Heart right ventricle (tissue), 16 donors: ENCODE measurements at places on chromosomes 4 and X. TPM values are rescaled to one million over a fixed set of nuclear protein-coding genes. Genes with fewer than 3 reads are reported as not detected.

DNA sequence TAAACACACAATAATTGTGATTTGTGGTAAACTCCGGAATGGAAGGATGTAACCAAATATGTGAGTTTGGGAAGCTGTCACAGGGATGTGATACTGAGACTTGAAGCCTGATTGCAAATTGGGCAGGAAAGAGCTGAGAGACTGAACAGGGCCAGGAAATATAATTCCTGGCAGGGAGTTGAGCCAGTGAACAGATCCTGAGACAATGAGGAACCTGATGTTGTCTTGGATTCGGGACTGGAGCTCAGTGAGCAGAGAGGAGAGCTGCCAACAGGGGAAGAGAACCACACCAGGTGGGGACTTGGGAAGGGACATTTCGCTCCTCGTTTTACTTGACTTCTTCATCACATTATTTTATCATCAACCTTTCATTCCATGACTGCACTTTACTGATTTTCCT, 386.0 kb downstream of the TLL1 start:
- no peak for DNase-seq

GRCh38 chrX:107678957-107679740, 50.8 kb downstream of the PRPS1 start:
- peak; percentile 66 for DNase-seq

DNA sequence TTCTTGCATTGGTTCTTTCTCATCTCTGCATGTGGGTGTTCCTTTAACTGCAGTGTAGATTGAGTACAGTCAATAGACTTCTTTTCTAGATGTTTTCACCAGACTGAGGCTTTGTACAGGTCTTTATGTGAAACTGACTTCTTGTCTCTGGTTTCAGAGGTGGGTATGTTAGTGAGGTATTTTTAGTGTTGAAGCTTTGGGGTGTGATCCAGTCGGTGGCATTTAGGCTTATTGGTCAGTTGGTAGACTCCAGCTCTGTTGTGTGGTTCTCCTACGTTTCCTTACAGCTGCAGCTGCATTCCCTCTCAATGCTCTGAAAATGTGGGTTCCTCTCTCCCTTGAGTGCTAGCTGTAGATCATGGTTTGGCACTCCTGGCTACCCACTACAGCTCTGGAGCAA, 21.3 kb upstream of the AMBN start:
- no peak for DNase-seq

- DNase-seq: no peak
Measured at GRCh38 chr4:150641612-150642011, 59.7 kb downstream of the MAB21L2 start.

DNA sequence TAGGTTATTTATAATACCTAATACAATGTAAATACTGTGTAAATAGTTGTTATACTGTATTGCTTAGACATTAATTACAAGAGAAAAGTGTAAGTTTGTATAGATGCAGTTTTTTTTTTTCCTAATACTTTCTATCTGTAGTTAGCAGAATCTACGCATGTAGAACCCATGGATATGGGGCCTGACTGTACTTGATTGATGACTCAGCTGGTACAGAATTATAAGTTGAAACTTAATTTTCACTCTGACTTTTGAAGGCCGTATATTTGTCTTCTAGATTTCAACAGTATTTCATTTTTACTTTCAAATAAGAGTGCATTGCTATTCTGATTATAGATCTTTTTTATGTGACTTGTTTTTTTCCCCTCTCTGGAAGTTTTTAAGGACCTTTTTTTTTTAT, 30.8 kb upstream of the NDUFC1 start:
- DNase-seq: no peak

- no peak for DNase-seq
Measured at GRCh38 chrX:87391742-87392141, 125.9 kb upstream of the KLHL4 start.

GRCh38 chr4:161252520-161253141, 911.2 kb downstream of the FSTL5 start:
- DNase-seq: no peak

GRCh38 chr4:146255874-146256273, 41.5 kb downstream of the REELD1 start:
- no peak for DNase-seq

GRCh38 chr4:182510836-182511235, 267.6 kb downstream of the TENM3 start:
- no peak for DNase-seq

DNA sequence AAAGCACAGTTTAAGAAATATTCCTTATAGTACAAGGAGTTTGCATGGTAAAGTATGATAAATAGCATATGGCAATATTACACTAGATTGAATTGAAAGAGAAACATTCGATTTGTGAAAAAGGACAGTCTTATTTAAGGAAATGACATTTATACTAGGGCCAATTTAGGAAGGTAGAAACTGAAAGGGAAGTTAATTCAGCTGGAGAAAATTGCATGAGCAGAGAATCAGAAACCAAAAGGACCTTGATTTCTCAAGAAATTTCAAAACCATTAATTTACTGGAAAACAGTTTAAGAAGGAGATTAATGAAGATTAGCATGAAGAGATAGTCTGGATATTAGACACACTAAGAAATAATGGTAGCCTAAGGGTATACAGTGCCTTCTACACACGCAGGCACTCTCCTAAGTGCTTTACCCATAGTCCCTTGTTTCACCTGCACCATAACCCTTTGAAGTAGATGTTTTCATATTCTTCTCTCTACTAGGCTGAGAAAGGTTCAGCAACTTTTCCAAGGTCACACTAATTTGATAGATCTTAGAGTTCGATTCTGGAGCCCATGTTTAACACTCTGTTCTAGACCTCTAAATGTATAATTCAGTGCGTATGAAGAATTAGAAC, 259.1 kb upstream of the SLIT2 start:
- DNase-seq: no peak

SFRP2 gene
- 1.2 TPM for polyA plus RNA-seq

DNA sequence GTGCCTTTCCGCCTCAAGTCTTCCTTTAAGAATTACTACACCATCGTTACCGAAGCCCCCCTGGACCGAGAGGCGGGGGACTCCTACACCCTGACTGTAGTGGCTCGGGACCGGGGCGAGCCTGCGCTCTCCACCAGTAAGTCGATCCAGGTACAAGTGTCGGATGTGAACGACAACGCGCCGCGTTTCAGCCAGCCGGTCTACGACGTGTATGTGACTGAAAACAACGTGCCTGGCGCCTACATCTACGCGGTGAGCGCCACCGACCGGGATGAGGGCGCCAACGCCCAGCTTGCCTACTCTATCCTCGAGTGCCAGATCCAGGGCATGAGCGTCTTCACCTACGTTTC, 2.2 kb downstream of the PCDH10 start:
- DNase-seq: no peak

DNA sequence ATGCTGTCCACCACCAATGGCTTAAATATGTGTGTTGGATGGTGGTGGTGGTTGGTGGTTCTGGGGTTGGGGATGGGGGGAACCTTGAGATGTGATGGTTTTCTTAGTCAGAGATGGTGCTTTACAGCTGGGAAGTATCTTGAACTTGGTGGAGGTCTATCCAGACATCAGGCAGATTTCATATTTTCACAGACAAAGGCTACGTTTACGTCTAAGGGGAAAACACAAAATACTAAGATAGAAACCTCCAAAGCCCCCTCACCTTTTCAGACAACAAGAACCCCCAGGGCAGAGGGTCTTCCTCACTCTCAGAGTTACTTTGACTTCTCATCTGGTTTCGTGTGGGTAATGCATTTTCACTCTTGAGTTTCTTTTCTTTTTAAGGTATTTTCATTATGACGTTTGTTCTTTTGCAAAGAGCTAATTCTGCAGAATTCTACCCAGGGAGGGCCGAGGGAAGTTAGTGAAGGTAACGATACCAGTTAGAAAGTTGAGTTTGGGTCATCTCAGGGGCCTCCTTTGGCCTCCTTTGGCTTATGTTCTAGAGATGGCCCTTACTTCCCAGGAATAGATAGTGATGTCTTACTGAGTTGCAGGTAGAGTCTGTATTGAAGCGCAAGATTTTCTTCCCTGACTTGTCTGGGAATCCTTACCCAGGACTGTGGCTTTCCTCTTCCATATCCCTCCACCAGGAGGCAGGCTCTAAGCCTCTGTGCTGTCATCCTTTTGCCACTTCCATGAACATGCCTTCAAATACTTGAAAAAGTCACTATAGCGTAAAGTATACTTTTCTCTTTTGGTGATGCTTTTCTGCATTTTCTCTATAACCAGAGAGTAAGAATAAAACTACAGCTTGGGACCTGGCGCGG, 31.9 kb downstream of the RHOH start:
- DNase-seq: no peak

- no peak for DNase-seq
Measured at GRCh38 chr4:84499624-84499982, 511 bp upstream of the NKX6-1 start.

XAGE1A gene
- not detected for polyA plus RNA-seq

PNMA6F gene
- not detected for polyA plus RNA-seq

MAGEC3 gene
- not detected for polyA plus RNA-seq

- no peak for DNase-seq
Measured at GRCh38 chr4:47154816-47155370, 123.5 kb downstream of the GABRB1 start.

MAGEB6 gene
- polyA plus RNA-seq: not detected

NDST3 gene
- not detected for polyA plus RNA-seq

HTR2C gene
- polyA plus RNA-seq: not detected

NHS gene
- 0.20 TPM for polyA plus RNA-seq

DNA sequence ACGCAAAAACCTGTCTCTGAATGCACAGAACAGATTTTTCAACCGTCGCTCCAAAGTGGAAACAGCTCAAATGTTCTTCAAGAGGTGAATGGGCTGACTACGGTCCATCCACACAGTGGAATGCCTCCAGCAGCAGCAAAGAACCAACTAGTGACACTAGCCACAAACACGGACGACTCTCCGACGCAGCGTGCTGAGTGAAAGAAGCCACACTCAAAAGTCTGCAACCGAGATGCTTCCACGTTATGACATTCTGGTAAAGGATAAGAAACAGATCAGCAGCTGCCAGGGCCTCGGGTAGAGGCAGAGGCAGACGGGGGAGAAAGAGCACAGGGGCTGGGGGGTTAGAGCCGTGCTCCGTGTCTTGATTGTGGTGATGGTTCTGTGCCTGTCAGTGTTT, 125.2 kb downstream of the AFAP1 start:
- no peak for DNase-seq

DNA sequence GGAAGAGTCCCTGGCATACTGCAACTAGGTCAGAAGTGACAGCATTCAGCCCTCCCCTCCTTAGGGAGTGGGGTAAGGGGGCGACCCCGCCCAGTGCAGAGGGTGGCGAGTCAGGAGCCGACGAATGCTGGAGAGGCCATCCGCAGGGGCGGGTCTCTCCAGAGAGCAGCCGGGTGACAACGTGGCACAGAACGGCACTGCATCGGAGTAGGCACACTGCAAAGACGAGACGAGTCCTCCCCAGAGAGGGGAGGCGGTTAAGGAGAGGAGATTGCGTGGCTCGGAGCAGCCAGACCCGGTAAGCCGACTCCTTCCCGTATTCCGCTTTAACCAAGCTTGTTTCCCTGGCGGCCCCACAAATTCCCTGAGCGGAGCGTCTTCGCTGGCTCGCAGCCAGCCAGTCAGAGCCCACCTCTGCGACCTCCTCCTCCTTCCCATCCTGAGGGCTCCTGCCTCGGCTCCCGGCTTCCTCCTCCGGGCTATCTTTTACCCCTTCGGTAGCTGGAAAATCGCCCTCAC, 54.9 kb downstream of the LINC00632 start:
- DNase-seq: peak; percentile 29

DNA sequence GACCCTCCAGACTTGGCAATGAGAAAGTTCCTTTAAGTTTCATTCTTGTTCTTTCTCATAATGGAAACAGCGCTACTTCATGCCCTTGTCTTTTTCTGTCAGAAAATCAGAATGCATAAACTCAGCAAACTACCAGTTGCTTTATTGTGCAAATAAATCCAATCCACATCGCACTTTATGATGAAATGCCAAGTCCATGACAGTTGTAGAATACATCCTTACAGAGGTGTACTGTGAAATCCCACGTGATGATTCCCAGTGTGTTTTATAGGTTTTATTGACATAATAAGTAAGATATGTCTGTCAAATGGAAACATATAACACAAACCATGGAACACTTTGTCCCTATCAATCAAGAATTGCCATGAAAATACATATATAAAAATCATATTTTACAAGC, 295.0 kb downstream of the PCDH7 start:
- DNase-seq: no peak

DNA sequence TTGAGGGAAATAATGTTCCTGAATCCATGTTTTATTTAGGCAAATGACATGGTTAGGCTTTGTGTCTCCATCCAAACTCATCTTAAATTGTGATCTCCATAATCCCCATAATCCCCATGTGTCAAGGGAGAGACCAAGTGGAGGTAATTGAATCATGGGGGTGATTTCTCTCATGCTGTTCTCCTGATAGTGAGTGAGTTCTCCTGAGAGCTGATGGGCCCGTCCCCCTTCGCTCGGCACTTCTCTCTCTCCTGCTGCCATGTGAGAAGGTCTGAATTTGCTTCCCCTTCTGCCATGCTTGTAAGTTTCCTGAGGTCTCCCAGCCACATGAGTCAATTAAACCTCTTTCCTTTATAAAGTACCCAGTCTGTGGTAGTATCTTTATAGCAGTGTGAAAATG, 563.0 kb upstream of the NR3C2 start:
- DNase-seq: no peak

SLC10A3 gene
- 38.1 TPM for polyA plus RNA-seq

TMPRSS11F gene
- not detected for polyA plus RNA-seq

DNA sequence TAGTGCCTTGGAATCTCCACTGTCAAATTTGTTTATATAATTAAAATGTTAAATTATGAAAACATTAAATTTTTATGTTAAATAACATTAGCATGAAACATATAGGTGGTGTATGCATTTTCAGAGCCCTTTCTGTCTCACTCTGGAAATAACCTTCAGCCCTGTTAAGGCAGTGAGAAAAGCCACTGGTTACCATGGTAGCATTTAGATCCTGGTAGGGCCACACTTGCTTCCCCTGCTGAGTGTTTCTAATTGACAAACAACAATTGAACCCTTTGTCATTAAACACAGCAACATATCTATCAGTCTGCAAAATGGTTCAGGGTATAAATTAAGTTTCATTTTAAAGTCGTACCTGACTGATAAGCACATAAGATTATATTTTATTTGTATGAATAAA, 63.5 kb downstream of the PDK3 start:
- no peak for DNase-seq

ACSL4 gene
- 27.0 TPM for polyA plus RNA-seq

NAA11 gene
- polyA plus RNA-seq: not detected

XAGE3 gene
- not detected for polyA plus RNA-seq

MAGEB17 gene
- polyA plus RNA-seq: not detected

DNA sequence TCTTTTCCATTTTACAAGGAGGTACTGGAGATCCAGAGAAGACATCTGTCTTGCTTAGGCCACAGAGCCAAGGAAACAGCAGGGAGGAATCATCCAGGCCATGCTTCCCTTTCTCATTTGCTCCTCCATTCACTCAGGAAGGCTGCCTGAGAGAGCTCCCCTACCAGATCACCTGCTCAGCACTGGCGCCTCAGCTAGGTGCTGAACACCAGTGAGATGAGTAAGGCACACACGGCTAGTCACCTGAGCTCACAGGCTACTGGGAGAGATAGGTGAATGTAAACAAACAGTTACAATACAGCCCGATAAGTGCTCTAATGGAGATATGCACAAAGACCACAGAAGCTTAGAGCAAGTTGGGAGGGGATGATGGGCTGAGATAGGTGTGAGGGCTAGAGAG, 149.8 kb upstream of the ARHGEF9 start:
- DNase-seq: no peak
